ENCODE measurements at places on chromosomes 3 and 15. TPM values are rescaled to one million over a fixed set of nuclear protein-coding genes. Genes with fewer than 3 reads are reported as not detected.

Gene HESX1
- total RNA-seq: 3.4 TPM

Gene CYP1A1
- 0.33 TPM for total RNA-seq

Gene ZNF660
- 1.0 TPM for total RNA-seq

Gene PATL2
- 2.0 TPM for total RNA-seq

Gene C2CD4A
- 0.09 TPM for total RNA-seq

Gene CMTM6
- 61.0 TPM for total RNA-seq

Gene RBPMS2
- 4.1 TPM for total RNA-seq

Gene MORC1
- not detected for total RNA-seq

Gene LIPC
- not detected for total RNA-seq

Gene SPTSSB
- 1.2 TPM for total RNA-seq
